Urinary bladder (tissue), 4 donors: ENCODE measurements at places on chromosomes 2 and 18.

- DNase-seq: no peak
These were observed 327.6 kb downstream of the NCKAP5 start for GRCh38 chr2:133240491-133241223.

- no peak for DNase-seq
These were observed 411.6 kb upstream of the SLC14A2 start for GRCh38 chr18:45203677-45204076.

GRCh38 chr2:105383432-105384166, 15.3 kb downstream of the FHL2 start:
- DNase-seq: no peak

GRCh38 chr2:37230581-37230980, 815 bp downstream of the CEBPZ start:
- no peak for DNase-seq

DNA sequence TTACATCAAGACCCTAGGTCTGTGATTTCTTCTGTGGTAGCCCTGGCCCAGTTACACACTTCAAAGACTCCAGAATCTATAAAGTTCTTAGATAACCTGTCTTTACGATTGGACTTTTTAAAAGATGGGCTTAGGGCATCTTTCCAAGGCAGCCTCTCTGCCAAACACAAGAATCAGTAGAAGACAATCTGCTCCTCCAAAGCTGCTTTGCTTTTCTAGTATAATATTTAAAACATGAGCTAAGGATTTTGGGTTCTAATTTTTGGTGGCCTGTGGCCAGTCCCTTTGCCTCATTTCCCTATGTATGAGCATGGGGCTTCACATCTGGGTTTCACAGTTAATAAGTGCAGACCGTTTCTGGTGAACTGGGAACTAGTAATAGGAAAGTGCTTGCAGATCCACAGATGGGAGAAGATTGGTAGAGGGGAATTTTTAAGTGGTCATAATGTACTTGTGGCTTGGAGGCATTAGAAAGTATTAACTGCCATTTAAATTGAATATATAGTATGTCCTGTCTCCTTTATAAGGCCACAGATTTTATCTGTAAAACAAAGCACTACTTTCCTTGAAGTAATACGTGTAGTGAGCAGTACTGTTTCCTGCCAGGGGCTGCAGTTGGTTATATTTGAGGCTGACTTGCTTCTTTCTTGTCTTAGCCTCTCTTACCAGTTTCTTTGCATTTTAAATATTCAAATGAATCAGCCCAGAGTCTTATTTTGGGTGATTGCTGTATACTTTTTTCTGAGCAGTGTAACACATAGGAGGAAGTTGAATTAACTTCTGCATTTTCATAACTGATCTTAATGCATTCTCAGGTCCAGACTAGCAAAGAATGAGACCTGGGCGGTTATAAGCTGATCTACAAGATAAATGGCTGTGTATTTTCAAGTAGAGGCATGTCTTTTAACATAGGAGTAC, 1.5 kb downstream of the ARPC2 start:
- DNase-seq: peak; percentile 72

DNA sequence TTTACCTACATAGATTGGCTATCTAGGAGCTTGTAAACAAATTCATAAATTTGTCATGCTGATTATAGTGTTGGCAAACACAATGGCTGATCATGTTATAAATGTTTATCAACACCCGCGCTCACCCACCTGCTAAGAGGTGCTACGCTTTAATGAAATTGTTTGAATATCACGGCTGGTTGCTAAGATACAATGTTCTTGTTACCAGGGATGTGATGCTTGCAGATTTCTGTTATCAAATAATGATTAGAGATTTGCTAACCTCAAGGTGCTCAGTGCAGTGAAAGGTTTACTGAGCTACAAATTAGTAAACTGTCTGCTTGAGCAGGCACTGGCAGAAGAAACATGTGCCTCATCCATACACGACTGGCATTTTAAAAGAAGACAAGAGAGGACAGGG, 160.0 kb upstream of the ZEB2 start:
- no peak for DNase-seq

DNA sequence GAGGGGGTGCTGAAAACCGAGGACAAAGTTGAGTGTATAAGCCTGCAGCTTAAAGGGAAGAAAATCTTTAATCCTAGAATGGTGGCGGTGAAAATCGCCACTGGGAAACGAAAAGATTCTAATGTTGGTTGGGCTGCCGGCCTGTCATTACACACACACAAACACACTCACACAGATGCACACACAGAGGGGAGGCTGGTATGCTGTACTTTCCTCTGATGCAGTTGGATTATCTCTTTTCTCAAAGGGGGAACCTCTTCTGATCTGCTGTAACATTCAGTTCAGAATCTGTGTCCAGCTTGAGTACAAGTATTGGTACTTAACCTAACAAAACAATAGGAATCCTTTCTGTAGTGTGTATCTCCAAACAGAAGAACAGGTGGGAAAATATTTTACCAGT, 39.0 kb downstream of the ANXA4 start:
- DNase-seq: no peak

- DNase-seq: no peak
These were observed 103.9 kb upstream of the UBE2E3 start for GRCh38 chr2:180876506-180876905.

- DNase-seq: no peak
These were observed 129.0 kb downstream of the GPD2 start for GRCh38 chr2:156565066-156565710.

DNA sequence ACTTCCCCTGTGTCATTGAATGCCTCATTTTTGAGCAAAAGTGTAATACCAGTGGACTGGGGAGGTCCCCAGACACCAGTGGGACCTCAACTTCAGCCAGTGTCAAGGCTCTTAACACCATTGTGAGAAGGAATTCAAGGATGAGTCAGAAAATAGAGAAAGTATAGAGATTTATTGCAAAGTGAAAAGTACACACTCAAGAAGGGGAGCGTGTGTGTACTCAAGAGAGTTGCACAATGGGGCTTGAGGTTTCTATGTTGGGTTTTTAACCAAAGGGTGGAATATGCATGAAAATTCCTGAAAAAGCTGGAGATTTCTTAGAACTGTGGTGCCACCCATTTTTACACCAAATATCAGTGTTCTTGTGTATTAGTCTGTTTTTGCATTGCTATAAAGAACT, 81.9 kb downstream of the ADCYAP1 start:
- no peak for DNase-seq

DNA sequence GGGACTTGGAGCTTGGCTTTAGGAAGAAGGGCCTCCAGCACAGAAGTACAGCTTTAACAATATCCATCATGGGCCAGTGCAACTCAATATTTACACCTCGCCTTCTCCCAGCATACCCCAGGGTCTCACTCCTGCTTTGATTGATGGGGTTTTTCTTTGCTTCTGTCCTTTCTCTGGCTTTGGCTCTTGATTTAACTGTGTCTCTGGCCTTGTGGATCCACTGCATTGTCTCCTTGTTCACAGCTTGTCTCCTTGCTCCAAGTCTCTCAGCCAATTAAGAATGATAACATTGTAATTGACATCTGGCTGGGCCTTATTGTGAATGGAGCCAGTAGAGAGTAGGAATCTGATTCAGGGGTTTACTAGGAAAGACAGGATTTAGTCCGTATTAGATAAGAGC, 1019.5 kb downstream of the TMEM182 start:
- DNase-seq: no peak
